Cardiac muscle cell (in vitro differentiated cells and primary cell): ENCODE measurements at places on chromosomes 11 and 22.

DNA sequence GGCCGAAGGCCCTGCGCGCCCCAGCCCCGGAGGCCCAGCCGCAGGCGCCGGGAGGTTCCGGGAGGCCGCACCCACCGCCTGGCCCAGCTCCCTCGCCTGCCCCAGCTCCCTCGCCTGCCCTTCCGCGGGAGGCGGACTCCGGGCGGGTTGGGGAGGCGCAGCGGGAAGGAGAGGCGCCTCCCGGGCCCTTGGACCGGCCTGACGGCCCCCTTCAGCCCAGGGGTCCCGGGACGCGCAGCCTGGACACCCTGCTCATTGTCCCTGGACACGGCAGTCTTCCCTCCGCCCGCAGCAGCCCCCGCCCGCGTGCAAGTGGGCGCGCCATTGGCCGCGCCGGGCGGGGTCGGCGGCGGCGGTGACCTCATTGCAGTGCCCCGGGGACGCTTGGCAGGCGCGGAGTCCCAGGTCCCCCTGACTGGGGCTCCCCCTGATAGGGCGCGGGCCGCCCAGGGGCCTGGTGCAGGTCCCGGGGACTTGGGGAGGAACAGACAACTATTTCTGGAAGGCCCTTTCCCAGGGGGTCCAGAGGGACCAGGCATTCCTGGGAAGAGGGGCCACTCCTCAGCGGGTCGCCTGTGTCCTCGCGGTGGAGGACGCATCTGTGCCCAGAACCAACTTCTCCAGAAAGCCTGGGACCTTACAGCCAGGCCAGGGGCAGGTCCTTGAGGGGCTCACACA lies 501 bp downstream of the CD151 start:
- DNase-seq: peak; percentile 61
- peak overlapping the region; percentile 65 for H3K4me3 ChIP-seq
- H3K4me1 ChIP-seq: peaks cover 22% of the 10 kb centered on the region
- peaks cover 29% of the 10 kb centered on the region for H3K27me3 ChIP-seq
- H3K36me3 ChIP-seq: peaks cover 15% of the 10 kb centered on the region
- peak overlapping the region; percentile 67 for H3K27ac ChIP-seq

GRCh38 chr11:102617466-102618008 lies 7.6 kb downstream of the MMP20 start:
- H3K36me3 ChIP-seq: no peaks in the 10 kb centered on the region
- H3K27me3 ChIP-seq: no peaks in the 10 kb centered on the region
- H3K27ac ChIP-seq: no peak overlapping the region
- DNase-seq: no peak
- H3K4me1 ChIP-seq: no peaks in the 10 kb centered on the region

GRCh38 chr11:74139151-74139918 lies 31.5 kb downstream of the C2CD3 start:
- H3K4me3 ChIP-seq: no peak overlapping the region
- peak overlapping the region; percentile 96 for H3K27ac ChIP-seq
- H3K4me1 ChIP-seq: peaks cover 19% of the 10 kb centered on the region
- H3K27me3 ChIP-seq: no peaks in the 10 kb centered on the region
- DNase-seq: no peak

DNA sequence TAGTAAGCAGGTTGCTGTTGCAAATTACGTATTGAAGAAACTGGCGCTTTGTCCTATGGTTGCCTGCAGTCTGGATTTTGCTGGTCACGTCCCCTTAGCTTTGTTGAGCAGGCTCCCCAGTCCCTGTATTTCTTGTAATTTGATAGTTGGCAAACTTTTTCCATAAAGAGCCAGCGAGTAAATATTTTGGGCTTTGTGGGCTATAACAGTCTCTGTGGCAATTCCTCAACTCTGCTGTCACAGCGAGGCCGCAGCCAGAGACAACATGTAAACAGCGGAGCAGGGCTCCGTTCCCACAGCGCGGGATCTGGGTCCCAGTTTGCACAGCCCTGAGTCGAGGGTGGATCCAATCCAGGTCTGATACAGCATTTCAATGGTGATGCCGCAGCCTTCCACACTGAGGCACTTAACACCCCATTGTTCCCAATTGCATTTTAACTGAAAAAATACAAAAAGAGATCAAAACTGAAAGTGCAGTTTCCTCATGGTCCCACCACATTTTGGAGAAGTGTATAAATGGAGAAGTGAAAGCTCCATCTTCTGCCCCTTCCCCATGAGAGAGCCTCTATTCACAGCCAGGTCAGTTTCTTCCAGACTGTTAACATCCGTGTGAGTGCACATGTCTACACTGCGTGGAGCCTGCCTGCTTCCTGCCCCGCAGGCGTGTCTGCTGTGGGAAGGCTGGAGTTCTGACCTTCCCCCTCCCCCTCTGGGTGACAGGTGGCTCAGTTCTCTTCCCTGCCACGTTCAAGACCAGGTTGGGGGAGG lies 89.1 kb downstream of the RPS6KA4 start:
- no peak overlapping the region for H3K27ac ChIP-seq
- DNase-seq: peak; percentile 27

DNA sequence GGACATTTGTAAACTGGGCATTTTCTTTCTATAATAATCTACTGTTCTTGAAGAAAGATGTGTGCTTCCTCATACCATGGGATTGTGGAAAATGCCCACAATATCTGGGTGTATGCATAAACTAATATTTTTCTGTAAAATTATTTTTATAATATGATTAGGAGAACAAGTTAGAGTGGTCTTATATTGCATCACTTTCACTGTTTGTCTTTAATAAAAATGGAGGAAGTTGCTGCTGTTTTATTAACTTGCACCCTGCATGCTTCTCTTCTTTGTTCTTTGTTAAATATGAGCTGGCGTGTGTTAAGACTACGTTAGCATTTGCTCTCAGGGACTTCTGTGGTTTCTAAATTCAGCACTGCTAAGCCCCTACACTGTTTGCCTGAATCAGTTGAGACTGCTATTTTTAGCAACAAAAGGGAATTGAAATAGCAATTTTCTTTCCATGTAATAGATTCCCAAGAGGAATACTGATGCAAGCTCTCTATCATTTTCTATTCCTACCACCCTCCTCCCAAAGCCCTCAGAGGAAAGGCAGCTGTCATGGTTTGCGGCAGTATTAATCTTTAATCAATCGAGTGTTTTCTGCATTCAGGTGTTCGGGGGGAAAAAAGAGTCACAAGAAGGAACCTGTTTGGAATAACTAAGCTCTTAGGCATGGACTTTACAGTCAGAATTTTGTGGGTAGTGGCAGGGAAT lies 56.1 kb downstream of the HSD17B12 start:
- H3K4me3 ChIP-seq: peak overlapping the region; percentile 18
- peak overlapping the region; percentile 97 for H3K27ac ChIP-seq
- no peaks in the 10 kb centered on the region for H3K27me3 ChIP-seq
- no peaks in the 10 kb centered on the region for H3K36me3 ChIP-seq
- H3K4me1 ChIP-seq: peaks cover 62% of the 10 kb centered on the region
